Amniotic epithelial cell (primary cell): ENCODE measurements at places on chromosomes 6 and 20.

GRCh38 chr6:88477413-88477812, 311.3 kb upstream of the CNR1 start:
- no peak for DNase-seq

- DNase-seq = no peak
Observed at GRCh38 chr6:108363889-108364313, 69.0 kb downstream of the AFG1L start.

DNA sequence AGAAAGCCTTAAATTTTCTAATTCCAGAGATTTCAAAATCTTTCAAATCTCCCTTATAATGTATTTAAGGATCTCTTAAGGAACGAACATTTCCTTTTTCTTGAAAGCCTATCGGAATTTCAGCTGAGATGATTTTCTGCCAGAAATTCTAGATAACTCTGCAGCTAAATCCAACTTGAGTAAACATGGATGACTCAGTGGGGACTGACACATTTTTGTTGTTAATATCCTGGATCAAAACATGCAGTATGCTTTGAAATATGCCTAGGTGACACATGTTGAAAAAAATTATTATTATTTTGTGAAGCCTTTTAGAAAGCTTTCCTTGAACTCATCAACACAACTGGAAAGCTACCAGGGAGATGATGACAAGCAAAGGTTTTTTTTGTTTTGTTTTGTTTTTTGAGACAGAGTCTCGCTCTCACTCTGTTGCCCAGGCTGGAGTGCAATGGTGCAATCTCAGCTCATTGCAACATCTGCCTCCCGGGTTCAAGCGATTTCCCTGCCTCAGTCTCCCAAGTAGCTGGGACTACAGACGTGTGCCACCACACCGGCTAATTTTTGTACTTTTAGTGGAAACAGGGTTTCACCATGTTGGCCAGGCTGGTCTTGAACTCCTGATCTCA, 140.1 kb upstream of the SNX9 start:
- DNase-seq = peak; percentile 84

- no peak for DNase-seq
Observed at GRCh38 chr20:1893721-1894470, 1.3 kb upstream of the SIRPA start.

- peak; percentile 54 for DNase-seq
Observed at GRCh38 chr6:55794136-55794812, 81.1 kb downstream of the BMP5 start.

DNA sequence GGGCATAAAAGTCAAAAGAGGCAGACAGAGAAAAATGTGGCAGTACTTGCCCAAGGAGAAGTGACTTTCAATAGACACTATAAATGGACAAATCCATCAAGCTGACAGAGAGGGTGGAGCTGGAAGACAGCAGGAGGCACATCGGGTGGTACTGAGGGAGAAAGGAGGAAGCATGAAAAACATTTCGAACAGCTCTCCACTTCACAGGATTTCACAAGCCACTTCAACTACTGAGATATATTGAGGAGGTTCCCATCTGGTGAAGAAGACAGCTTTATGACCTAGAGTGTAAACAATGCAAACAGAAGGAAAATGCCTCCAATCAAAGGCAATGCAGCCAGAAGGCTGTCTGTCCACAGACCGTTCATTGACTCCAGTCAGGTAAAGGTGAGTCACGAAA, 259.4 kb upstream of the ECI2 start:
- DNase-seq = no peak

DNA sequence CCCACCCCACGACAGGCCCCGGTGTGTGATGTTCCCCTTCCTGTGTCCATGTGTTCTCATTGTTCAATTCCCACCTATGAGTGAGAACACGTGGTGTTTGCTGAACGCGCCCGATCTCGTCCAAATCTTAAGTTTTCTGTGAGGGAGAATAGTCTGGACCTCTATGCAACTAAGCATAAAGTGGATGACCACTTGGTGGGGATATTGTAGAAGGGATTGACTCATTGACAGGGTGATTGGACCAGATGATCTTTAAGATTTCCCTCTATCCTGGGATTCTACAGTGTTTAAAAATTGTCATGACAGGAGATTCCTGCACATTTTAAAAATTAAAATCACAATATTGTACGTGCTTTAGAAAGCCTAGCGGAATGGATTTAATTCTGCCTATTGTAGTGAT, 141.3 kb downstream of the TRMT11 start:
- no peak for DNase-seq

GRCh38 chr6:70309243-70309642, 6.4 kb upstream of the COL9A1 start:
- DNase-seq = no peak

GRCh38 chr6:26322645-26323482, 42.1 kb upstream of the BTN3A2 start:
- DNase-seq = peak; percentile 90
